ENCODE measurements at places on chromosomes 7 and 10.

DNA sequence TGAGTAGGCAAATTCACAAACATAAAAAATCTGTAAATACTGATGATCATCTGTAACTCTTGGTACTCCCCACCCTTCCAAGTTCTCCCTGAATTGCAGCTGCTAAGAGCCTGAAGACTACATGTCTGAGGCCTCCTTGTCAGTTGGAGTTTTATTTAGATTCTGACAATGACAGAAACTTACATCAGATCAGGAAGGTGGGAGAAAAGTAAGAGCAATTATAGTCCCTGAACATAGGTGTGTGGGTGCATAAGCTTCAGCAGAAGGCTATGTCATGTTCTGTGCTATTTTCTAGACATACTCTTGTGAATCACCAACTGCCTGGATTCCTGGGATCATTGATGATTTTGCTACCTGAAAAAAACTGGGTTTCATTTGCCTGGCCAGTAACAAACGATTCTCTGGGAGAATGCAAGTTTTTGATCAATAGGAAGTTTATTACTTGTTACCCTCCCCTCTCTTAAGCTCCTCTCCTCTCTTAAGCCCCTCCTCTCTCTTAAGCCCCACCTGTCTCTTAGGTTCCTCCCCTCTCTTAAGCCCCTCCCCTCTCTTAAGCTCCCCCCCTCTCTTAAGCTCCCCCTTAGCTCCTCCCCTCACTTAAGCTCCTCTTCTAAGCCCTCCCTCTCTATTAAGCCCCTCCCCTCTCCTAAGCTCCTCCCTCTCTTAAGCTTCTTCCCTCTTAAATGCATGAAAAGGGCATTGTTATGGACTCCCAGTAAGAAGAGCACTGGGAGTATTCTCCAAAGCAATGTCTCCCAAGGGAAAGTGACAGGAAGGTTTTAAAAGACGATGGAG is 1183.4 kb upstream of the AUTS2 start:
- DNase-seq = no peak

GRCh38 chr10:25501912-25502311 is 327.1 kb downstream of the GPR158 start:
- no peak for DNase-seq

- DNase-seq = no peak
These were observed at the start of gene CNTNAP2 for GRCh38 chr7:146116521-146117222. TSS of gene CNTNAP2 (plus strand) at chr7:146116801. CDS start at chr7:146116877, 76 bp downstream.

GRCh38 chr10:51862149-51862548 is 162.8 kb upstream of the CSTF2T start:
- no peak for DNase-seq

GRCh38 chr7:151038951-151039849 is 9.1 kb upstream of the ASIC3 start:
- DNase-seq = peak; percentile 52

DNA sequence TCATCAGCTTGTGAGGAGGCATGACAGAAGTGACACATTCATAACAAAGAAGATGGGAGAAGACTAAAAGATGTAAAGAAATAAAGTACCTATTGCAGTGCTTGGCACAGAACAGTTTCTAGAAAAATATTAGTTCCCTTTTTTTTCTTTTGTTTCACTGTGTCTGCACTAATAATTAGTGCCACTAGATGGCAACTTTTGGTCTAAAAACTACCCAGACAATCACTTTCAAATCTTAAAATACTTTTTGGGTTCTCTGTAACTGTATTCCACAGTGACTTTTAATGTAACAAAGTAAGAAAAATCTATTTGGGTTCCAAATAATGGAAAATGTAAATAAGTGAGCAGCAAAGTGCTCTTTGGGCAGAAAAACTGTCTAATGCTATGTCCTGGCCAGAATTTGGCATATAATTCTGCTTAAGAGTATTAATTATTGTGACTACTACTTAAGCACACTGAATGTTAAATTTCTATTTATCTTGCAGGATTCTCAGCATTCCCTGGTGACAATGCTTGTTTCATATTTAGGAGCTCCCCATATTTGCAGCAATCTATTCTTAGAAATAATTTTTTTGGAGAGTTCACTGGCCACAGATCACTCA is 134.8 kb upstream of the KIF5B start:
- no peak for DNase-seq

DNA sequence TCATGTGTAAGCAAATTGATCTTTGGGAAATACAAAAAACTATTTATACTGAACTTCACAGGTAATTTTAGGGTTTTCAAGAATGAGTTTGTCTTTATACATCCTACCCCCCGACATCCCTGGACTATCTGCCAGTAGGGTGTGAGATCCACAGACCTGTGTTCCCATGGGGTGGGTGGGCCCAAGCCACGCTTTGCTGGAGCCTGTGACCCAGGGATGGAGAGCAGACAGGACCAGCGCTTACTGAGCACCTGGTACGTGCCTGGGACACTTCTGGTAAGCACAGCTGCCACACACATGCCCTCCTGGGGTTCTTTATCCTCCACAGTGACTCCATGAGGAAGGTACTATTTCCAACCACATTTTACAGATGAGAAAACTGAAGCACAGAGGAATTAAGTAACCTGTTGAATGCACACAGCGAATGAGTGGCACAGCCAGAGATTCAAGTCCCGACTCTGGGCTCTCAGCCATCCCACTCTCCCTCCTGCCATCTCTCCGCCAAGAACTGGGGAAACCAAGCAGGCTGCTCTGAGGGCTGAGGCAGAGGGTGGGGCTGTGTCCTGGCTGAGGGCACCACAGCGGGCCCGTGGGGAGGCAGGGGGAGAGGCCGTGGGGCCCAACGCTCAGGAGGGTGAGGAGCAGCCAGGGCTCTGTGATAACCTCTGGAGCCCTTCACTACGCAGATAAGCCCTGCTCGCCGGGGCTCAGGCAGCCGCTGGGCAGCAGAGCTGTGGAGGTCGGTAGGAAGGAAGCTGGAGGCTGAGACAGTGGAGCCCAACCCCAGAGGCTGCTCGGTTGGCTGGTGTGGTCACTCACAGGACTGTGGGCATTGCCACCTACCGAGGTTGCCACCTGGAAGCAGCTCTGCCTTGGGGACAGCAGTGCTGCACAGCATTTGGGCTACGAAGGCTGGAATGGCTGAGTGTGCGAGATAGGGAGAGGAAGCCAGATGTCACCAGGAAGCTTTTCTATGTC is 124.2 kb downstream of the ARHGAP22 start:
- no peak for DNase-seq

DNA sequence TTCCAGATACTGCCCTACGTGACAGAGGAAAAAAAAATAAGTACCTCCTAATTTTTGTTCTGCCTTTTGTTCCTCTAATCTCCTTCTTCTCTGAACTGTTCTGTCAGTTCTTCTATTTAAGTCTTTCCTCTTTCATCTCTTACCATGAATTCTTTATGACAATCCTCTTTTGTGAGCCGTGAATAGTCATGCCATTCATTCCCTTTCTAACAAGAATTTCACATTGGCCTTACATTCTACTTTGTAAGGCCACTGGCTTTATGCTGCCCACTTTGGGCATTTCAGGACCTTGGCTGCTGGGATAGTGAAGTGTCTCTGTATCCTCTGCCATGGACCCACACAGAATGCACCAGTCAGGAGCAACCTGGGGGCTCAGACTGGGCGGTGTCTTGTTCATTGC is 52.9 kb downstream of the ATOH7 start:
- DNase-seq = no peak

GRCh38 chr7:56474271-56474670 is 358.1 kb upstream of the NUPR2 start:
- DNase-seq = no peak

- no peak for DNase-seq
These were observed 15.2 kb upstream of the CYREN start for GRCh38 chr7:135185471-135186260.

DNA sequence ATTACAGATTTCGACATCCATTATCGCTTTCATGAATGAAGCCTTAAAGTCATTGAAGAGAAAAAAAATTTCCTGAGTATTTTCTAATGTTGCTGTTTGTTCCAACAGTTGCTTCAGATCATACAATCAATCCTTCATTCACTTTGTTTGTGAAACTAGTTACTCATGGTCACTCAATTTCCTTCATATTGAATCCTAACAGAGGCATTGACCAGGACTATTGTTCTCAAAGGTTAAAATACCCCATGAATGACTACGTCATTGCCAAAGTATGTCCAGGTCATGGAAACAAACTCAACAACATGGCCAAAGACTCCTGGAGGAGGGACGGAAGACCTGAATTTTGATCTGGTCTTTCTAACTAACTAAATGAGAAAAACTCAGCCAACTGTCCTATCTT is 54.0 kb upstream of the ABCB5 start:
- no peak for DNase-seq

- no peak for DNase-seq
These were observed 305.4 kb downstream of the WDR37 start for GRCh38 chr10:1361411-1362105.

- no peak for DNase-seq
These were observed 94.5 kb upstream of the MKLN1 start for GRCh38 chr7:131233193-131233592.

- DNase-seq = no peak
These were observed 40.3 kb downstream of the NRCAM start for GRCh38 chr7:108415821-108416536.

DNA sequence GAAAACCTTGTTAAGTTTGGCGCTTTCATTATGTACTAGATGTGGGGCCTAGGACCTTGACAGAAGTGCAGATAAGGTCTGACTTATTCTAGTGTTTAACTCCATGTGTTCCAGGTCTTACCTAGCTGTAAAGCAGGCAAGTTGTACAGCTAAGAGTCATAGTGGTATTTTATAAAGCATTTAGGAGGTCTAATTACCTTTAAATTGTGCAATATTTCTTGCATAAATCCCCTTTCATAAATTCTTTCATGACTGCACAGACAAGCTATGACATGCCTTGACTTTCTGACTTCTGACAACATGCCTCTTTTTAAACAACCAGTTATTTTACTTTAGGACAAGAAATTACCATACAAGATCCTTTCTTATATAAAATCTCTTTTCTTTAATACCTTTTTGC is 151.6 kb upstream of the VSTM2A start:
- no peak for DNase-seq

DNA sequence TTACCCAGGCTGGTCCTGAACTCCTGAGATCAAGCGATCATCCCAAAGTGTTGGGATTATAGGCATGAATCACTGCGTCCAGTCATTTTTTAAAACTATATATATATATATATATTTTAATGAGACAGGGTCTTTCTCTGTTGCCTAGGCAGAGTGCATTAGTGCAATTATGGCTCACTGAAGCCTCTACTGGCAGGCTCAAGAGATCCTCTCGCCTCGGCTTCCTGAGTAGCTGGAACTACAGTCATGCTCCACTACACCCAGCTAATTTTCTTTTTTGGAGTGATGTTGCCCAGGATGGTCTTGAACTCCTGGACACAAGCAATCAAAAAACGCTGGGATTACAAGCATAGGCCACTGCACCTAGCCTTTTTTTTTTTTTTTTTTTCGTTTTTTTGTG is 55.3 kb upstream of the KAT6B start:
- DNase-seq = no peak

GRCh38 chr7:43296306-43296705 is 183.9 kb downstream of the HECW1 start:
- DNase-seq = no peak

GRCh38 chr10:73812657-73813056 is 1.3 kb upstream of the NDST2 start:
- DNase-seq = no peak

- DNase-seq = no peak
These were observed 330.0 kb downstream of the RNLS start for GRCh38 chr10:88253128-88253527.

GRCh38 chr10:21943633-21944265 is 59.8 kb downstream of the DNAJC1 start:
- DNase-seq = no peak

DNA sequence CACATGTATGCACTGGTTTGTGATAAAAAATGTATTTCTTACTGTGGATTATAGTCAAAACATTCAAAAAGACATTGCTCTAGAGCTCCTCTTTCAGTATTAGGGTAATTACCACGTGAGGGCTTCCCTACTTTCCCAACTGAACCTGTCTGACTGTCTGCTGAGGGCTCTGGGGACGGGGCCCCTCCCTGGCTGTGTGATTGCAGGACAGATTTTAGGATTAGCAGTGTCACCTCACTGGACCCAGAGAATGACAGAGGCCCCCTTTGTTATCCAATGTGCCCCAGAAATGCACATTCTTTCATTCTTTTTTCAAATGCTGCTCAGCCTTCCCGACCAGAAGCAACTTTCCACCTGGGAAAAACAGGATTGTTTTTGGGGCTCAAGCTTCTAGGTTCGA is 43.6 kb upstream of the MXI1 start:
- DNase-seq = no peak

DNA sequence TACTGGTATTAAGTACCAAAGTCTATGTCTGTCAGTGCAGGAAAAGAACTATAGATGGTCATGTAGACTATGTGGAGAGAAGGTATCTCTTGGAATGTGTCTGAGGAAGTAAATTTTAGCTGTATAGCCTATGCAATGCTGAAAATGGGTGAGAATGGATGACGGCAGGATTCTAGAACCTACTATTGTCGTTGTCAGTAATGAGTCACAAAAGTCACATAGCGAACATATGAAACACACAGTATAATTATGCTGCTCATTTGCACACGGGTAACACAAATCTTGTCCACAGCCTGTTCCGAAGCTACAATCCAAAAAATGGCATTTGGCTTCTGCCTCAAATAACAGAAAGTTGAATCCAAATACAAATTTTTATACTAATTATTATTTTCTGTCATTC is 33.6 kb upstream of the KMT2E start:
- no peak for DNase-seq

GRCh38 chr7:81383846-81384245 is 386.0 kb downstream of the HGF start:
- DNase-seq = no peak

DNA sequence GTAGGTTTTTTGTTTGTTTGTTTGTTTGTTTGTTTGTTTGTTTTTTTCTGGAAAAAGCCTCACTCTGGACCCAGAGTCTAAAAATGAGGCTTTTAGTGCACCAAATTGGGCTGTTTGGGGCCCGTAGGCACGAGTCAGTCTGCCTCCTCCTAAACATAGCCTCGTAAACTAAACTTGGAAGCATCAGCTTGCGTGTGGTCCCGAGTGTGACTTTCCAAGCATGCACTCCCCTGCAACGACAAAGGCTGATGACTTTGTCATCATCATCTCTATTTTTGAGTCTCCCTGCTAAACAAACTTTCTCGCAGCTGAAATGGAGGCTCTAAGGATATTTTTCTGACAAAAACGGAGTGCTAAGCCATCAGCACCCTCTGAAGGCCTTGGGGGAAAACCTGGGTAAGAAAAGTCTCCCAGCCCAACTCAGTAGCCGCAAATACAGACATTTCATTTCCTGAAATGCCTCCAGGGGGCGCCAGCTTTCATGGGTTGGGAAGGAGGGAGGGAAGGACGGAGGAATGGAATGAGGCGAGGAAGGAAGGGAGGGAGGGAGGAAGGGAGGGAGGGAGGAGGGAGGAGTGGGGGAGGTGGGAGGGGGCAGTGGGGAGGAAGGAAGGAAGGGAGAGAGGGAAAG is 245.9 kb downstream of the KCNMA1 start:
- no peak for DNase-seq

- DNase-seq = no peak
These were observed 22.6 kb downstream of the WNT8B start for GRCh38 chr10:100485366-100485765.

- no peak for DNase-seq
These were observed 103.8 kb upstream of the CCNY start for GRCh38 chr10:35232527-35232926.

Measured in activated T-helper 9 cell treated with anti-CD3 and anti-CD28 coated beads, Interleukin-2, amount 50 U/mL, for 16 hours (primary cell).